ENCODE measurements at places on chromosomes 2 and 18.

- H3K27ac ChIP-seq, result no peak overlapping the region
- no peaks in the 10 kb centered on the region for H3K36me3 ChIP-seq
- H3K4me3 ChIP-seq, result no peak overlapping the region
- H3K27me3 ChIP-seq, result no peaks in the 10 kb centered on the region
- DNase-seq, result no peak
Observed at GRCh38 chr2:120701499-120701898, 34.2 kb upstream of the GLI2 start.

DNA sequence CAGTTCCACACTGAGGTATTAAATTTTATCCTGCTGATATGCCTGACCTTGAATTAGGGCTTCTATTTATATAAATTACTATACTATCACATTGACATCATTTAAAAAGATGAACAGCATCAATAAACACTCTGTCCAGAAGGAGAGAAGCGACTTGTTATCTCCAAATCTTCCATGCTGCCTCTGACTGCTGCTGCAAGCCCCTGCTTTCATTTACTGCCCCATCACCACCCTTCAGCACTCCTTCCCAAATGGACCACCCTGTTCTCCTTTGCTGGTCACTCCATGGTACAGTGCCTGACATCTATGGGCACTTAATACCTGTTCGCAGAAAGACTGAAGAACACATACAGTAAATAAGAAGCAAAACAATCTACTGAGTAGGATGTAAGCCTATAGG, 48.1 kb downstream of the KLF7 start:
- peaks cover 19% of the 10 kb centered on the region for H3K4me1 ChIP-seq
- DNase-seq, result no peak
- H3K27me3 ChIP-seq, result no peaks in the 10 kb centered on the region
- H3K4me3 ChIP-seq, result no peak overlapping the region
- H3K27ac ChIP-seq, result no peak overlapping the region

DNA sequence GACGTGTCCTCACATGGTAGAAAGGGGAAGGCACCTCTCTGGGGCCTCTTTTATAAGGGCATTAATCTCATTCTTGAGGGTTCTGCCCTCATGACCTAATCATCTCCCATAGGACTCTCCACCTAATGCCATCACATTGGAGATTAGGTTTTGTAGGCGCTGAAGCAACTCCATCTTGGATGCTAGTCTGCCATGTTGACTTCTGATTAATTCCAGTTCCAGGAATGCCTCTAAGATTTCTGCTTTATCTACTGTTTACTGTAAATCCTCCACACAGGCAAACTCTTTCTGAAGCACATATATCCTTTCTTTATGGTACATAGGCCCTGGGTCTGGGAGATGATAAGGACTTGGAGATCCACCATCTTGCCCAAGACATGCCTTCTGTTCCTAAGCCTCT, 49.3 kb upstream of the YWHAQ start:
- H3K27me3 ChIP-seq, result no peaks in the 10 kb centered on the region
- H3K4me3 ChIP-seq, result no peak overlapping the region
- H3K36me3 ChIP-seq, result no peaks in the 10 kb centered on the region
- H3K4me1 ChIP-seq, result no peaks in the 10 kb centered on the region
- H3K27ac ChIP-seq, result no peak overlapping the region
- DNase-seq, result no peak

DNA sequence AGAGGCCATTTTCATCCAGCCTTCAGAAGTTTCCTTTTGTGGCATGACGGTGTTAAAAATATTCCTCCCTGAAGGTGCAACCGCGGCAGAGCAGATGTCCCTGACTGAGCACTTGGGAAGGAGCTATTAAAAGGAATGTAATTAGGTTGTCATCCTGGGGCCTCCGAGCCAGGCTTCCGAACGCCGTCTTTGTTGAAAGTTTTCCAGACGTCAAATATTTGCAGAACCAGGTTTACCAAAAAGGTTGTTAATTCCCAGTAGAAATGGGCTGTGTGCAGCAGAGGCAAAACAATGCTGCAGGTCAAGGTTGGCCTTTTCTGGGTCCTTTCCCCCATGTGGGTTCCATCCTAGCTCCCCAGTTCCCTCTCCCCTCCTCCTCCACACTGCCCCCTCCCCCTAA, 110.0 kb upstream of the STPG4 start:
- H3K36me3 ChIP-seq, result no peaks in the 10 kb centered on the region
- no peak for DNase-seq
- H3K4me1 ChIP-seq, result peaks cover 11% of the 10 kb centered on the region
- no peaks in the 10 kb centered on the region for H3K27me3 ChIP-seq

DNA sequence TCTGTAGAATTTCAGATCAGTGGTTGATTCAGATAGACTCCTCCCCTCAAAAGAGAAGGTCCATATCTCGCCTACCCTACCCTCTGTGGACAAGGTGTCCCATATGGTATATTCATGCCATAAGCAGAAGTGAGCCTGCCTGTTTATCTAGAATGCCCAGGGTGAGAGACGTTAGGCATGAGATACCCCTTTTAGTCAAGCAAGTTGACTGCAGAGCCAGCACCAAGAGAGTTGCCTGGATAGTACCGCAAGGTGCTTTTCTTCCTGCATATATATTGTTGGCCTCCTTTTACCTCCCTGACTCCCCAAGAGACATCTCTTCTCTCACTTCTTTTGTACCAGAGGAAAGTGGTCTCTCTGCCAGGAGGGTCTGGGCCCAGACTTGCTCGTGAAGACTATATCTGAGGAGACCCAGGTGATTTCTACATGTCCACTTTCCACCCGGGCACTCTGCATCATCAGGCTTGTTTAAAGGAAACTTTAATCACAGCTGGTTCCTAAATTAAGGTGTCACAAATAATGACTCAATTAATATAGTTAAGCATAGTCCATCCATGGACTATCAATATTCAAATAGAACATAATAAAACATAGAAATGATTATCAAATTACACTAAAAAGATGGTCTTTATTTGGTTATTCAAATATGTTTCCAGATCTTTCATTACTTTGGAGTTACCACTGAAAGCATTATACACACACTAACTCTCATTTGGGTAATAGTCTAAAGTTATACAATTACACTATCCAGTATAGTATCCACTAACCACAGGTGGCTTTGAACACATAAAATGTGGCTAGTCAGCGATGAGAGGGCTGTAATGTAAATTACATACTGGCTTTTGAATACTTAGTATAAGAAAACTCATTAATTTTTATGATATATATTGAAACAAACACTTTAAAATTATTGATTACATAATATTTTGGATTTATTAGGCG, 4.1 kb downstream of the ITGA4 start:
- H3K36me3 ChIP-seq, result no peaks in the 10 kb centered on the region
- DNase-seq, result no peak
- H3K27ac ChIP-seq, result no peak overlapping the region
- no peaks in the 10 kb centered on the region for H3K4me1 ChIP-seq

- no peak for DNase-seq
- H3K36me3 ChIP-seq, result no peaks in the 10 kb centered on the region
- no peak overlapping the region for H3K4me3 ChIP-seq
- no peak overlapping the region for H3K27ac ChIP-seq
- no peaks in the 10 kb centered on the region for H3K27me3 ChIP-seq
- H3K4me1 ChIP-seq, result no peaks in the 10 kb centered on the region
Observed at GRCh38 chr2:228016402-228016801, 145.0 kb downstream of the DAW1 start.

Measured in HCT116 (cell line).